ENCODE measurements at places on chromosomes 1 and 21.

DNA sequence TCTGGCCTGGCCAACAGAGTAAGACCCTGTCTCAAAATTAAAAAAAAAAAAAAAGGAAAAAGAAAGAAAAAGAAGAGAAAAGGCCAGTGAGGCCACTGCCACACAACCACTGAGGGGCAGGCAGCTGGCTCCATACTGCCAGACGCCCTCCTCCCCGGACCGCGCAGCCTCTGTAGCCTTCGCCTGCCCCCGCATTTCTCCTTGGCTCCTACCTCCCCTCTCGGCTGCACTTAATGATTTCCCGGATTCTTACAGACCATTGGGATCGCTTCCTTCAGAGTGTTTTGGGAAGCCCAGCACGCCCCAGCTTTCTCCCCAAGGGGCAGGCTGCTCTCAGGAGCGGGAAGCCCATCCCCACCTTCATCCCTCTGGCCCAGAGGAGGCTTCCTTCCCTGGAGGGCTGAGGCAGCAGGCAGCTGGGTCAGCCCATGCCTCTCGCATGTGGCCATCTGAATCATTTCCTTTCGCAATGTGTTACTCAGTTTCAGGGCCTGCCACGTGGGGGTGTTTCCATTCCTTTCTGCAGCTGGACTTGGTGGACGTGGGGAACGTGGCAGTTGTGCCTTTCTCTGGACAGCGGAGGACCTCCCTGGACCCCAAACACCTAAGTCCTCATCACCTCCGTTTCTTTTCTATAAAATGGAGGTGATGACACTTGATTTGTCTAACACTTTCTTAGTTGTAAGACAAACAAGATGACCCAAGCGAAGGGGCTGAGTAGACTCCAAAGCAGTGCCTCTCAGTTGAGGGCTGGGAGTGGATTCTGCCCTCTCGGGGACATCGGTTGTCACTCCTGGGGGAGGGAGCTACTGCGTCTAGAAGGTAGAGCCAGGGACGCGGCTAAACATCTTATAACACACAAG lies 2.3 kb downstream of the SLC2A5 start:
- peak; percentile 62 for DNase-seq

GRCh38 chr21:16537501-16537900 lies 807.7 kb downstream of the USP25 start:
- no peak for DNase-seq

GRCh38 chr1:24420547-24420946 lies 4.9 kb downstream of the NIPAL3 start:
- no peak for DNase-seq

- DNase-seq = no peak
Measured at GRCh38 chr1:236027104-236027503, 37.8 kb downstream of the NID1 start.

GRCh38 chr21:42468491-42469131 lies 27.4 kb downstream of the RSPH1 start:
- no peak for DNase-seq

- DNase-seq = no peak
Measured at GRCh38 chr1:32540605-32541004, 1.4 kb downstream of the ZBTB8A start.

- DNase-seq = no peak
Measured at GRCh38 chr21:37994211-37994610, 78.0 kb upstream of the KCNJ6 start.

DNA sequence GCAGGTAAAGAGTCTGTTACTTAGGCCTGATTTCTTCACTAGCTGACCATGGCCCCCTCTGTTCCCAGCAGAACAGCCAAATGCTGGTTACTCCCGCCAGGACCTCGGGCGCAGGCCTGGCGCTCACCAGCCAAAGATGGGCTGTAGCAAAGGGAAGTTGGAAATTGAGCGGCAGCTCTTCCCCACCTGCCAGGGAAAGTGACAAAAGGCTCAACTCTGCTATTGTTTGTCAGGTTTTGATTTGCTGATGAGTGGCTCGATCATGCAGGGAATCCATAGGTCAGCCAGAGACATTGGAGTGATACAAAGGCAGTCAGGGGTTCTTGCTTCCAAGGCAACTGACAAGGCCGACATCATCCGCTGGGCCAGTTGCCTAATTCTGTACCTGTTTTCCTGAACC lies 120.1 kb downstream of the ASTN1 start:
- no peak for DNase-seq

- DNase-seq = no peak
Measured at GRCh38 chr1:168419736-168420135, 124.1 kb downstream of the XCL2 start.

DNA sequence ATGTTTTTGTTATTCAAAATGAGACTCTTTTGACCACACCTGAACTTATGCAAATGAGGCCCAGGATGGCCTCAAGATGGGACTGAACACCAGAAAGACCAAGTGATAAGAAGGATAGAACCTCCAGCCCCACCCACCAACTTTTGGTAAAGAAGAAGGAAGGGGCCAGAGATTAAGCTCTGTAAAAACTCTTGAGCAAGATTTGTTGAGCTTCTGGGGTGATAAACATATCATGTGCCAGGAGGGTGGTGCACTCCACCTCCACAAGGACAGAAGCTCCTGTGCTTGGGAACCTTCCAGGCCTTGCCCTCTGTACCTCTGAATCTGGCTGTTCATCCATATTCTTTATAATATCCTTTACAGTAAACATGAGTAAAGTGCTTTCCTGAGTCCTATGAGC lies 5.3 kb downstream of the RSPH1 start:
- DNase-seq = no peak

DNA sequence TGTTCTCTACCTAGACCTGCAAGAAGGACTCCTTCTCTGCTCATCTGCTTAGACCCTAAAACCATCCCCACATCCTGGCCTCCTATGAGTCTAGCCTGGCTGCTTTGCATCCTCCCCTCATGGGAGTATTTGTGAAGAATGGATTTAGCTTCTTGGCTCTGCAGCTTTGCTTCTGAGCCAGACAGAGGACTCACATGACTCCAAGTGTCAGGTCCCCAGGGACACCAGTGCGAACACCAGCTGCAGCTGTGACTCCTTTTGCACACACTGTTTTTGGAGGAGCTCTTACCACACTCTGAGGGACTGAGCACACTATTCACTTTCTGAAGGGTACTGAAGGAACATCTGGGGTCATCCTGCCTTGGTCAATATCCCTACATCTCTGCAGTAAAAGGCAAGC lies 131.8 kb upstream of the SGIP1 start:
- no peak for DNase-seq

DNA sequence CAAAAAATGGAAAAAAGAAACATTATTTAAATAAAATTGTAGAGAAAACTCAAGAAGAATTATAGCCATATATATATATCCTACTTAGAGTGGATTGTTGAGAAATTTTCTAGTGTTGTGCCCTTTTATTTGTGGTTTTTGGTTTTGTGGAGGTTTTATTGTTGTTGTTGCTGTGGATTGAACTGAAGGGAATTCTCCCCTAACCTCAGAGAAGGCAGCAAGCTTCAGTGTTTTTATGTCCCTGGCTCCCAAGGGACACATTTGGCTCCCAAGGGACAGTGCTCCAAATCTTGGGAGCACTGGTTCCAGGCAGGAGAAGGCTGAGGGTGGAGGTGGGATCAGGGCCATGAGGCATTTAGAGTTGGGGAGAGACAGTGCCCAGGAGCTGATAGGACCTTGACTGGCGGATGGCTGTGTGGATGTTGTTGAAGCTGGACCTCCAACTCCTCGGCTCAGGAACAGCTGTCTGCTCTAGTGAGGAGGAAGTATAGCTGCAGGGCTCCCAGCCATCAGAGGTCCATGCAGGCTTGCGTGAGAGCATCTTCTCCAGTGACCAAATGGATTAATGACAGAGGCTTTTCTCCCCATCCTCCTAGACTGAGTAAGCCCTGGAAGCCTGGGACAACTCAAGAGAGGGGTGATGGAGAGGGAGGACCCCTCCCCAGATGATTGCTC lies 100.5 kb downstream of the TEX35 start:
- no peak for DNase-seq

- DNase-seq = no peak
Measured at GRCh38 chr1:54593571-54594160, 29.7 kb downstream of the FAM151A start.

GRCh38 chr1:178642282-178642681 lies 82.8 kb upstream of the RALGPS2 start:
- DNase-seq = no peak

- no peak for DNase-seq
Measured at GRCh38 chr1:15557008-15557407, 27.8 kb downstream of the AGMAT start.

GRCh38 chr1:12594966-12595756 lies 22.8 kb downstream of the DHRS3 start:
- DNase-seq = no peak

DNA sequence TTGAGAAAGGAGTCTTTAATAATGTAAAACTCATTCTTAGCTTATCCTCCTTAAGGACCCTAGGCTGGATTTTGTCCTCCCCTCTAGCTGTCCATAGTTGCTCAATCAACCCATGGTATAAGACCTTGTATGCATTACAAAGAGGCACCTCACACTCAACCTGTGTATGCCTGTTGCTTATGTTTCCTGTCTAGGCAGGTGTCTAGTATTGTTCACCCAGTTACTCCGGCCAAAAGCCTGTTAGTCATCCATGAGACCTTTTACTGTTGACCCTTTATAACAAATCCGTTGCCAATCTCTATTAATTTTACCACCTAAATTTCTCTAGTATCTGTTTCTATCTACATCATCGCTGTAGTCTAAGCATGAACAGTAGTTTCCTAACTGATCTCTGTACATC lies 3.7 kb downstream of the LYPLAL1 start:
- no peak for DNase-seq

DNA sequence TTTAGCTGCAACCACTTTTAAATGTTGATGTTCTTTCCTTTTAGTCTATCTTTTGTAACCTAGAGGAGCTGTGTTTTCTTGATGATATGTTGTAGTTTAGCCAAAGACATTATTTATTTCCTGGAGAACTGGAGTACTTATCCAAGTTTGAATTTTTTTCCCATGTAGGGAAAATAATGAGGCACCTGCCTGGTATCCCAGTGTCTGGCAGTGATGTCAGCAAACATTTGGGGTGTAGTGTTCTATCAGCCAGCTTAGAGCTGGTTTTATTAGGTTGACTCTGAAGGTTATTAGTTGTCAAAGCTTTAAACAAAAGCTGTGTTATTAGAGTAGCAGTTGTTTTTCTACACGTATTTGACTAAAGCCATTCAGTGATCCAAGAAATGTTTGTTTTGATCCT lies 3.2 kb downstream of the CTPS1 start:
- DNase-seq = no peak

DNA sequence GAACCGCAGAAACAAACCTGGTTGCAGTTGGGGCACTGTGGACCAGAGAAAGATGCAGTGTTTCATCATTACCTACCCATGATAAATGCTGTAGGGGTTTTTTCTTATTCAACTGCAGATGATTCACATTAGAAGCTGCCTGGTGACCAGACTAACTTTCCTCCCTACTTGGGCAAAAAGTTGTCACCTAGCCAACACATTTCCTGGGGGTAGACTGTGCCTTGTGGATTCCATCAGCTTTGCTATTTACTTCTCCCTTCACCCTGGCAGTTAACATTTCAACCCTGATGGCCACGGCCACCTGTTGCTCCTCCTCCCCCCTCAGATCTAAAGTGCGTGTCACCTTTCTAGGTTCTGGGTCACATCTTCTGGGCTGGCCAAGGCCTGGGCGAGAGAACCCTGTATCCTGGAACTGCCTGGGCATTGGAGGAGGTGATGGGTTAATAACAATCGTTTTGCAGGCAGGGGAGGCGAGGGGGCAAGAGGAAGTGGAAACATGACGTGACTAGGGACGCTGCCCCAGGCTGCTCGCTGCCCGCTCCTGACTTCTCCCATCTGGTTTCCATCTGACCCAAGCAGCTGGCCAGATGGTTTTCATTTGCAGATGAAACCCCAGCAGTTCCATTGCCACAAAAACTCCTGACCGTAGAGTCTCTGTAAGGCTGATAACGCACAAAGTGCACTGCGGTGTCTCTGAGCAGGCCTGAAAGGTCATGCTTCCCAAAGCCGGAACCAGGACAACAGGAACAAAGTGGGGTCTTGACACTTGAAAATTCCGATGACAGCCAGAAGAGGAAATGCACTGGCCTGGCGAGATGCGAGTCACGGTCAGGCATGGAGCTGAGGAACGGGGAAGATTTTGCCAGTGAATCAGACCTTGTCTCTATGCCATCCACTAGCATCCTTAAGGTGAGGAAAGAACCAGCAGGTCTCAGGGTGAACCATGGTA lies 36.6 kb downstream of the CAPZB start:
- no peak for DNase-seq

- peak; percentile 48 for DNase-seq
Measured at GRCh38 chr1:155989242-155990004, 11.1 kb upstream of the ARHGEF2 start.

DNA sequence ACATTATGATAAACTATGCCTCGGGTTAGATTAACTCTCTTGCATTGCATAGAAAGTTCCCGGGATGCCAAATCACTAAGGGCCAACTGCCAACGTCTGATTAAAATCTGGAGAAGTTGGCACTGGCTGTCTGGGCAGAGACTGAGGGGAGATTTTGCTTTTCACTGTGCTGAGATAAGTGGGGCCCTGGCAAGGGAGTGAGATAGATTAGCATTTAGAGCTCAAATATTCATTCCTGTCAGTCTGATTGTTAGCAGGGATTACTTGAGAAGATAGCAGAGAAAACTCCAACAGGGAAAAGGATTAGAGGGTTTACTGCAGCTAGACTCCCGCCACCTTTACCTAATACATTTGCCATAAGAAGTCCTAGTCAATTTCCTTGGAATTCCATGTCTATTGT lies 714.1 kb upstream of the CHRM3 start:
- DNase-seq = no peak

DNA sequence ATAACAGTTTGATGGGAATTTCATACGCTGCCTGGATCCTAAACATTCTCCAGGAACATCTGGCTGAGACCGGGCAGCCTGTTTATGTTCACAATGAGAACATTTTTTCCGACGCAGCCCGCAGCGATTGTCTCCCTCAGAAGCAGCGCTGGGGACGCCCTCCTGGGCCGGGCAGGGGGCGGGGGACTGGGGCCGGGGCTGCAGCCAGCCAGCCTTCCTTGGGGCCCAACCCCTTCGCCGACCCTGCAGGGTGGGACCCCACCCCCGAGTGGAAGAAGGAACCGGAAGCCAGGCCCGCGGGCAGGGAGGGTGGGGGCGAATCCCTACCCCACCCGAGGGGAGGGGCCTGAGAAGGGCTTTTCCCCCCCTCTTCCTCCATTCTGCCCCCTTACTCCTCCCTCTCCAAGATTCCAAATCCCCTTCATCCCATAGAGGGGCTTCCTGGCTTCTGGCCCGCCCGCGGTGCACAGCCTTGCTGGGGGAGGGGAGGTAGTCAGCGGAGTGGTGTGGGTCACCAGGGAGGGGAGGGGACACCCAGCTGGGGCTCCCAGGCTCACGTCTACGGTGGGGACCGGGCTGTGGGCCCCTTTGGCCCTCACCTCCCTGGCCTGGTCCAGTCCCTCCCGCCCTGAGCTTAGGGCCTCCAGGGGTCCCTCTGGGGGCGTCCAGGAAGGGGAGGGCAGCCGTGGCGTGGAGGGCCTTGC lies 60.6 kb downstream of the WNT9A start:
- peak; percentile 22 for DNase-seq

GRCh38 chr1:32774950-32775634 lies 42.1 kb downstream of the YARS1 start:
- DNase-seq = no peak
